Astrocyte of the hippocampus (primary cell): ENCODE measurements at places on chromosomes 7 and 10.

GRCh38 chr7:137789215-137789882 lies 57.4 kb downstream of the DGKI start:
- peak; percentile 28 for DNase-seq

DNA sequence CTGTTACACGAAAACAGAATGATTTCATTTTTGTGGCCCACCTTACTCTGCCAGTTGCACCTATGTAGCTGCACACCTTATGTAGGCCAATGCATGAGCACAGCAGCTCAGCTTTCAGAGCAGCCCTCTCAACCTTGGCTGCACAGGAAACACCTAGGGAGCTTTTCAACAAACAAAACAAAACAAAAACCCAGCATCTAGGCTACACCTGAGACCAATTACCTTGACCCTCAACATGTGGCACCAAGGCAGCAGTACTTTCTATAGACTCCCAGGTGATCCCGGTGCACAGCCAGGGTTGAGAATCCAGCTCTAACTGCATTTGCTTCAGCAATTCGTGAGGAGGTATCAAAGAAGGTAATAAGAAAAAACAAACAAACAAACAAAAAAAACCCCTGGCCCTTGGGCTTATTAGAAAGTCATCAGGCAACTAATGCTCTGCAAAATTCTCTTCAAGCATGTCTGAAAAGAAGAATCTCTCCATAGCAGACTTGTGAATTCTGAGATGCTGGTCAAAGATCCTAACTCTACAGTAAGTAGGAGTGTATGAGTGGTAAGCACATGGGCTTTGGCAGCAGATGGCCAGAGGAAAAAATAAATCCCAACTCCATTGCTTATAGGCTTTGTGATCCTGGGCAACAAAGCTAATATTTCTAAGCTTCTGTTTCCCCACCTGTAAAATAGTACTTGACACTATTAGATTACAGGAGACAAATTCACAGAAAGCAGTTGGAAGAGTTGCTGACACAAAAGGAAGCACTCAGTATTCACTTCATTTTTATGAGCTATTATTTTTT lies 113.4 kb upstream of the NOBOX start:
- no peak for DNase-seq

GRCh38 chr10:43252166-43252782 lies 14.6 kb downstream of the RASGEF1A start:
- no peak for DNase-seq

DNA sequence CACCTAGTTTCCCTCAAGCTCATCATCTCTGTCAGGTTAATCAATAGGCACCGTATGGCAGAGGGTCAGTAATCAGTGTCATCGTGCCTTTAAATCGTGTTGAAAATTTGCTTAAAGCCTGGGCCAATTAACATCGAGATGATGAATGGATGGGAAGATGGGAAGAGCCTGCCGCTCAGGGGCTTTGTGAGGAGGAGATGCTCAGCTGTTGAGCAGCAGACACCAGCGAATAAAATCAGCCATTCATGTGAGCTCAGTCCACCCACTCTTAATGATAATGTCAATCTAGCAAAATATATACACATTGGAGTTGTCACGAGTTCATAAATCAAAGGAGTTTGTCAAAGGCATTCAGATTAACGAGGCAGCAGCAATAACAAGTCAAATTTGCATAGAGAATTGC lies 97.7 kb downstream of the BTRC start:
- no peak for DNase-seq

GRCh38 chr7:55534262-55534915 lies 37.9 kb downstream of the VOPP1 start:
- DNase-seq: peak; percentile 63

DNA sequence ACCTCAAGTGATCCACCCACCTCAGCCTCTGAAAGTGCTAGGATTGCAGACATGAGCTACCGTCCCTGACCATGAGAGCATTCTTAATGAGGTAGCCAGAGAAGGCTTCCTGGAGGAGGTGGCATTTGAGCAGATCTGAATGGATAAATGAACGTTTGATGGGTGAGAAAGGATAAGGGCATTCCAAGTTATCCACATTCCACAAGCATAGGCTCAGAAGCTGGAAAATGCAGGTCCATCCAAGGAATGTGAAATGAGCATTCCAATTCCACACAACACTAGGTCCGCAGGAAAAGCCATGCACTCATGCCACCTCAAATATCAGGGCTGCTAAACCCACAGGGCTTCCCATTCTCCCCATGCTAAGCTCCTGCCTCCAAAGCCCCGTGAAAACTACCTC lies 17.0 kb downstream of the TMEM130 start:
- DNase-seq: peak; percentile 76

- DNase-seq: no peak
These were observed 2.9 kb upstream of the SGCE start for GRCh38 chr7:94658826-94659225.

DNA sequence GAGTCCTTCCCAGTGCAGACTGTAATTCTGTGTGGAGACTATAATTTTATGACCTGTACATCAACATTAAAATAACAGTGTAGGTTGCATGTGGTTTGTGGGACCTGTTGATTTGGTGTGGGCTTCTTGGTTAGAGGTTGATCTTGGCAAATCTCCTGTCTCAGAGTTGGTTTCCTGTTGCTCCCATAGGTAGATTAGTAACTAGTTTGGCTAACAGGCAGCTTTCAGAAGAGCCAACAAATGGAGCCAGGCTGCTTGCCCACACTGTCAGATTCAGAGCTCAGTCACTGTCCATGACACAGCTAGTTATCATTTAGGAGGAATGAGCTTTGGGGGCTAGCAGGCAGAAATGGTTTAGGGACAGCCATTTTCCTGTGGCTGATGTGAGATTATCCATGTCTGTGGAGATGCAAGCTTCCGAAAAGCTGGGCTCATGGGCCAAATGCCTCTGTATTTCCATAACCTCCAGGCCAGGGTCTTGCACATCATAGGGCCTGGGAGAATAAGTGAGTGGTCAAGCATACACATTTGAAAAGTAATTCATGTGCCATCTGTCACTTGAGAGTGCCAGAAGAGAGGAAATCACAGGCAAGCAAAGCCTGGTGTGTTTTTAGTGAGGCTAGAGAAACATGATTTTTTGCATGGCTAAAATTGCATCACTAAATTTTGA lies 33.4 kb downstream of the CCM2 start:
- DNase-seq: peak; percentile 68
